ENCODE measurements at places on chromosomes 2 and 18.

DNA sequence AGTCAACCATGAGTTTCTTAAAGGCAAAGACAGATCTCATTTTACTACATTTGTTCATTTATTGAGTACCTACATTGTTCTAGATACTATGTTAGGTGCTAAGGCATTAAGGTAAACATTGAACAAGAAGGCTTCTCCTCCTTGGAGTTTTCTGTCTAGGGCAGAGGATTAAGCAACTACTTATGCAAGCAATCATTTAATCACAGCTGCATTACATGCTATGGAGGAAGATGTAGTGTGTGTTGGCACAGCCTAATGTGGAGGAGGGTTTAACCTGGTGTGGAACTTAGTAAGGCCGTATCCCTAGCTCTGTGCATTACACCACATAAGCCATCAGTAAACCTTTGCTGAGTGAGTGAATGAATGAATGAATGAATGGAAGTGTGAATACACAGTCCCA lies 106.5 kb upstream of the MAP3K20 start:
- DNase-seq = no peak

- DNase-seq = no peak
Measured at GRCh38 chr2:166765141-166765540, 123.1 kb upstream of the XIRP2 start.

DNA sequence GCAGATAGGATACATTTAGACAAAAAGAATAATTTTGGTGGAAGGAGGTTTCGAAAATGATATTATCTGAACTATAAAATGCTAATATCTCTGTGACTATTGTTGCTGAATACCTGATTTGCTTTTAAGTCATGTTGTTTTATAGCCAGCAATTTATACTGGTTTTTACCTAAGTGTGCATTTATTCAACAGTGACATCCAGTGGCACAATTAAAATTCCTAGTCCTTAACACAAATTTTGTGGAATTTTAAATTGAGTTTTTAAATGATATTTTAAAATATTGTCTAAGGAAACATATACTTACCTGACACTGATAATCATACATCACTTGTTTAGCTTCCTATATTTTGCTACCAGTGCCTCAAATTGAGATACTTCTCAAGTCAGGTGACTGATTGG lies 144.8 kb downstream of the ARHGAP28 start:
- DNase-seq = no peak

- no peak for DNase-seq
Measured at GRCh38 chr2:26274058-26274613, 29.4 kb downstream of the HADHB start.

DNA sequence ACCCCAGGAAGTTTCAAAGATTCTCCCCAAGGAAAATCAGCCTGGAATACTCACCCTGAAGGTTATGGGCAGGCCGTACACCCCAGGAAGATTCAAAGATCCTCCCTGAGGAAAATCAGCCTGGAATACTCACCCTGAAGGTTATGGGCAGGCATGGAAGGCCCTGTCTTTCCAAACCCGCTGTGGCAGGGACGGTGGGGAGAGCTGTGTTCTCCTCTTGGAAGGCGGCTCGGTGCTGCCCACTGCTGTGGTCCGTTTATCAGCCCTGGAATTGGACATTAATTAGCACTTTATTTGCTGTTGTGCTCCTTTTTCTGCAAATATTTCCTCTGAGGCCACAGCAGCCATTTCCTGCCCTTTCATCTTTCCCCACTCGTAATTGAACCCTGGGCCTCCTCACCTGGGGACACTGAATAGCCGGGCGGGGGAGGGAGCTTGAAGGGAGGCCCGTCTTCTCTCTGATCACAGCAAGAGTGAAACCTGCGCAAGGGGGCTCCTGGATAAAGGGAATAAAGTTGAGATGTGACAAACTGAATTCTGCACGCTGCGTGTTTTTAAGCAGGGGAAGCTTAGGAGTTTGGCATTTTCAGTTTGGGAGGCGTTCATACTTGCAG lies 308.7 kb upstream of the SALL3 start:
- no peak for DNase-seq

DNA sequence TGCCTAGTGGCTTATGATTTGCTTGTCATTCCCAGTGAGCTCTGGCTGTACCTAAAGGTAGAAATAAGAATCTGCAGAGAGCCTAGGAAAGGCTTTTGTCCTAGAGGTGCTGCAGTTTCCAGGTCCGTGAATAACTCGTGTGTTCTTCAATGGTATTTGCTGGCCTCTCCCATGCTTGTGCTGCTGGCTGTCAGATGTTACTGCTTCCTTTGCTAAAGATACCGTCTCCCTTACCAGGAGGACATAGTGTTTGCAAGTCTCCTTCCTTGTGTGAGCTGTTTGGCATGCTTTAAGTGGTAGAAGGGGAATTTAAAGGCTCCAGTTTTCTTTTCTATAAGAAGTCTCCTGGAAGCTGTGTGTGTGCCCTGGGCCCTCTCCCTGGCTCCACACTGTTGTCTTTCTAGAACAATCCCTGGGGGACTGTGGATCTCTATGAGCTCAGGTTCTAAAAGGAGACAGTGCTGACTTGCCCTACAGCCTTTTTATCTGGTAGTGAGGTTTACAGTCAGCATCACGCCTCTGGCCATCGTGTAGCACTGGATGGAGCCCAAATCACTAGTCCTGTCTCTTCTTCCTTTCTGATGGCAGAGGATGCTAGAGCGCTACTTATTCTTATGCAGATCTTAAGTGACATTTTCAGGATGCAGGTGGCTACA lies 65.8 kb downstream of the RNF144A start:
- DNase-seq = no peak

DNA sequence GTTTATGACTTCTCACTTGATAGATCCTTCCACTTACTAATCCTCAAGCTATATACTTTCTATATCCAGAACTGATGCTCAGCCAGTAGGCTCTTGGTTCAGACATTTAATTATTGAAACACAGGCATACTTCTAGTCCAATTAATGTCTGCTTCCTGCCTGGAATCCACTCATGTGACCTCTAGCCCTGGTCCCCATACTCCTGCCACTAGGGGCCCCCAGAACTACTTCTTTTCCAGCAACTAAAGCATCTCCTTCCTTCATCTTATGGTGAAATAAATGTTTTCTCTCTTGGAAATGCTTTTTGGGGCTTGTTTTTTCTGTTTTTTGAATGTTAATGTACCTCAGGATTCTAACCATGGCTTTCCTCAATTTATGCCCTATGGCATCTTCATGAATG lies 527.6 kb downstream of the SATB2 start:
- DNase-seq = peak; percentile 1

DNA sequence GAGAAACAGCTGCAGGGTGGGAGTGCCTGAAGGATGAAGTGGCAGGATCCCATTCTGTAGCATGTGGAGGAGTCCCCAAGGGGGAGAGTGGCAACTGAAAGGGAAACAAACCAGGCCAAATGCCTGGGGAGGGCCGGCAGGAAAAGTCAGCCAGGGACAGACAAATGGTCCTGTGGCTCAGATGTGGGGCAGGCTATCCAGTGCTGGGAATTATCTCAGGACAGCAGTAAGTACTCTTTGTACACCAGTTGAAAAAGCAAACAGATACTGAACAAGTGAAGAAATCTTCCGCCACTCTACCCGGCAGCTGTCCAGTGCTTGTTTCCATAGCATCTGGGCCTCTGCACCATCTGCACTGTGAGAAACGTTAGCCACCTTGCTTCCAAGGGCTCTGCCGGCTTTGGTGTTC lies 408.9 kb downstream of the LRATD1 start:
- no peak for DNase-seq

DNA sequence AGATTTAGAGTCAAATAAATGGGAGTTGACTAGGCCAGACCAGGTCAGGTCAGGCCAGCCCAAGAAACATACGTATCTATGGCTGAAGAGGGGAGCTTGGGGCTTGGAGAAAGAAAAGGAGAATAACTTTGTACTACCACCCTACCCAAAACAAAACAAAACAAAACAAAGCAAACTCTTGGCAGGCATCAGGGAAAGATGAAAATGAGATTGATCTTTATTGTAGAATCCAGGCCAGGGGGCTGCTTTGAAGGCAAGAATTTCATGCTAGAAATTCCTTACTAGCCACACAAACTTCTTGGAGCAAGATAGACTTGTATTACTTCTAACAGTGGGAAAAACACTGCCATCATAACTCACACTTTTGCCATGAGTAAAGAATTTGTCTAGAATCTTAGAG lies 26.2 kb downstream of the QPCT start:
- DNase-seq = no peak

- no peak for DNase-seq
Measured at GRCh38 chr2:48332286-48332685, 197.7 kb upstream of the STON1 start.

- no peak for DNase-seq
Measured at GRCh38 chr2:217466805-217467204, 536.0 kb downstream of the TNS1 start.

DNA sequence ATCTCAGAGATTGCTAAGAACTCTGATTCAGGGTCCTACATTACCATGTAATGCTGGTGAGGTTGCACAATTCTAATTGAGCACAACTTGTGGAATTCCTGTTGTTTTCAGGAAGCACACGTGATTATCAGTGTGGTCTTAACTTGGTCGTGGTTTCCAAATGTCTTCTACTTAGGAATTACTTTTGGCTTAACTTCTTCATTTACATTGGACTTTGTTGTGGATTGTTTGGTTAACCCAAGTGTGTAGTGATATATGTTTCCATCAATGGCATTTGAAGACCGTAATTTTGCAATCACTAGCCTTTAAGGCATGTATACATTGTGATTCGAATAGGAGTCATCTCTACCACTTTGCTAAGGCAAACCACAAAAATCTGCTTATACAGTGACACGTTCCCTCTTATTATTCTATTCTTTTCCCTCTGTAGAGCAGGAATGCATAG lies 373.3 kb downstream of the IRS1 start:
- no peak for DNase-seq

DNA sequence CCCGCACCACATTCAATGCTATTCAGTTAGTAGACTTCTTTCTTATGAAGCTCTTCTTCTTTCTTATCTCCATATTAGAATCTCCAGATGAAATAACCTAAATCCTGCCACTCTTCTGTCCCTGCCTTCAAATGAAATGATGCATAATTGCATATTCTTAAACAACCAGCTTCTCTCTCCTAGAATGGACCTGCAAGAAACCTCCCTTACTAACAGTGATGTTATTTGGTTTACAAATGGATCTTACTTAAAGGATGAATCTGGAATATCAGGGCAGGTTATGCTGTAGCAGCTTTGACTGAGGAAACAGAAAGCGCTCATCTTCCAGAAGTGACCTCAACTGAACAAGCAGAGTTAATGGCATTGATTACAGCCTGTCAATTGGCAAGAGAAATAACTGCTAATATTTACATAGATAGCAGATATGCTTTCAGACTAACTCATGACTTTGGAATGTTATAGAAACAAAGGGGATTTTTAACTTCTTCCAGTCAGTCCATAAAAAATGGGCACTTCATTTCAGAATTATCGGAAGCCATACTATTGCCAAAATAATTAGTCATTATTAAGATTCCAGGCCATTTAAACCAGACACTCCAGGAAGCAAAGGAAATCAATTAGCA lies 755.7 kb upstream of the HS6ST1 start:
- DNase-seq = no peak

GRCh38 chr18:61470031-61470674 lies 136.9 kb downstream of the CDH20 start:
- DNase-seq = peak; percentile 72

- no peak for DNase-seq
Measured at GRCh38 chr2:145777297-145777696, 1257.4 kb upstream of the ZEB2 start.

- DNase-seq = no peak
Measured at GRCh38 chr18:70190529-70190928, 15.0 kb downstream of the RTTN start.

DNA sequence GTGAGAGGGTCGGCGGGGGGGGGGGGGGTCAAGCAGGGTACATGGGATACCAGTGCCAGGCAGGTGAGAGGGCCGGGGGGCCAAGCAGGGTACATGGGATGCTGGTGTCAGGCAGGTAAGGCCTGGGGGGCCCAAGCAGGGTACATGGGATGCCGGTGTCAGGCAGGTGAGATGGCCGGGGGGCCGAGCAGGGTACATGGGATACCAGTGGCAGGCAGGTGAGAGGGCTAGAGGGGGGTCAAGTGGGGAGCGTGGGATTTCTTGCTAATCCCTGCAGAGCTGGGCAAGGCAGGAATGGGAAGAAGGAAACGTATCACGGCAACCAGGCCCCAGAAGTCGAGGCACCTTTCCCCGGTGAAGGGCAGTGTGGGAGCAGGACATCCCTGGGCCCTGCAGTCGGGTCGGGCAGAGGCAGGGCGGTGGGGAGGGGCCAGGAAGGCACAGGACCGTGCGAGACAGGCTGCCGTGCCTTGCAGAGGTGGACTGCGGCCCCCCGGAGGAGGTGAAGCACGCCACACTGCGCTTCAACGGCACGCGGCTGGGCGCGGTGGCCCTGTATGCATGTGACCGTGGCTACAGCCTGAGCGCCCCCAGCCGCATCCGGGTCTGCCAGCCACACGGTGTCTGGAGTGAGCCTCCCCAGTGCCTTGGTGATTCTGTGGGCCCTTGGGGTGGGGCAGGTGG lies 49.3 kb downstream of the MTERF4 start:
- no peak for DNase-seq

DNA sequence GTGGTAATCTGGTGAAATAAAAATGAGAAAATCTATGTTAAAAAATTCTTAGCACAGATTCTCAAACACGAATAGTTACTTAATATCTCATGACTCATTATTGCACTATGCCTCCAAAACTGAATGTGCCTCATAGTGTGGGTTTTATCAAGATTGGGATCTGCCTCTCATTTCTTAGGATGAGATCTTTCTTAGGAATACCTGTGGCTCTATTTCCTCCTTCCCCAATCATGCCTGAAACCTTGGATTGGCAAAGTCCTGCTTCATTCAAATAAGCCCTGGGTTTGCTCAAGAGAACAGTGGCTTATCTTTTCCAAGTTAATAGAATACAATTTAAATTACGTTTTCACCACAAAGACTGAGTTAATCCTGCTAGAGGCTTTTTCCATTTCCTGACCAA lies 100.3 kb downstream of the DPP10 start:
- DNase-seq = no peak

DNA sequence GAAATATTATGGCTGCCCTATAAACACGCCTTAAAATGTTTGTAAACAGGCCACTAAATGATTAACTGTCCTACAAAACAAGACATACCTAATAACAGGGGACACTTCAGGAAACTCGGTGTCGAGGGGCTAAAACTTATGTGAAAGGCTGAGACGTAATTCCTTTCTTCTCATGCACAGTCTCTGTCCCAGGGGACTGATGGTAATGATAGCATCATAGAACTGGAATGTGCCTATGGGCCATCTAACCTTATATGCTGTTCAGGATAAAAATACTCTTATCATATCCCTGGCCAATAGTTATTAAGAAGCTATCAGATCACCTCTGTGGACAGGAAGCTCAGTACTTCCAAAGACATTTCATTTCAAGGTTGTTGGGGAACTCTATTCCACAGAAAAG lies 252.6 kb upstream of the RASGRP3 start:
- no peak for DNase-seq

- DNase-seq = no peak
Measured at GRCh38 chr2:112758711-112759110, 5.7 kb downstream of the CKAP2L start.
